Uterus (tissue), 4 donors: ENCODE measurements at places on chromosomes 13 and 19. TPM values are rescaled to one million over a fixed set of nuclear protein-coding genes. Genes with fewer than 3 reads are reported as not detected.

DNA sequence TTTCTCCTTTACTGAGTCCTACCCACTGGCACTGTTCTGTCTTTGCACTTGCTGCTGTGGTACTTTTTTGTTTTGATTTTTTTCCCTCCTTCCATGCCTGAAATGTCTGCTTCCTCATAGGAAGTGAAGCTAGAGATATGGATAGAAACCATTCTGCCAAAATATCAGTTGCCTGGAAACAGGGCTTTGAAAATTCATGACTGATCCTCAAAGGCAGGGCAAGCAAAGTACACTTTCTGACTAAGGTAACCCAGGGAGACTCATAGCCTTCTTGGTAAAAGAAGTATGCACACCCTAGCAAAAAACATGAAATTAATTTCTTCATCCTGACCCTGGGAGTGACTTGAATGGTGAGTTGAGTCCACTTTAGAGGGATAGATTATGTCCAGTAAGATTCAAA lies 329.8 kb downstream of the MYO16 start:
- DNase-seq: no peak

The TPTE2 gene
- total RNA-seq: 0.43 TPM

DNA sequence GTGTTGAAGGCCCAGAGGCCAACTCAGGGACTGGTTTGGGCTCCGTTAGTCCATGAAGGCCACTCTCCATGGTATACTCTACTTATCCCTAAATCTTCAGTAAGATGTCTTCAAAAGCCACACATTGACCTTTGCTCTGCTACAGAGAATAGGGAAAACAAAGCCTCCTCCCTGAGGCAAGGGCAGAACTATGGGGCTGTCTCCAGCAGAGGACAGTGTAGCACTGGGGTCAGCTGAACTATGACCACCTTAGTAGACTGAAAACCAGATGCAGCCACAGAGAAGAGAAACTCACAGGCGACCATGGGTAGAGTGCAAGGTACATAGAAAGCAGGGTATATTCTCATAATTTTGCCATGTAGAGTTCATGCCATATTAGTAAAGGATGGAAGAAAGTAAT lies 587.4 kb downstream of the LMO7 start:
- DNase-seq: no peak

The ATXN8OS gene
- total RNA-seq: not detected

GRCh38 chr19:40056505-40056904 lies 474 bp upstream of the ZNF780B start:
- no peak for DNase-seq

The TNNI3 gene
- not detected for total RNA-seq

The VN1R2 gene
- total RNA-seq: not detected

DNA sequence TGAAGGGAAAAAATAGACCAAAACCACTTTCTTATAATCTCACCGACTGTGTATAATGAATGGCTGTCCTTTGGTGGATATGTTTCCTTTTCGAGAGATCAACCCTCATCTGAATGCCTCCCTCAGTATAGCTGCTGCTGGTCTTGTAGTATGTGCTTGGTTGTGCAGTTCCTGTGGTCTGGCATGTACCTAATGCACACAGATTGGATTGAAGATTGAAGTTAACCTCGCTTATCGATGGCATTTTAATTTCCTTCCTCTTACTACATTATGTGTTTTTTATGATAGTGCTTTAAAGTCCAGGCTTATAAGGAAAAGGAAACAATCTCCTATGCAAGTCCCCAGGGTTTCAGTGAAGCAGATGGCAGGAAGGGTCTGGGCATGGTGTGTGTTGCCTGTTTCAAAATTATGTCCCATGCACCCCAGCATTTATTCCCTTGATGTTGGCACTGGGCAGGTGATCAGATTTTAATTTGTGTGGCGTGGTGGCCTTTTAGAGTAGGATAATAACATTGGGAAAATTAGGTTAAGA lies 334.1 kb downstream of the SHISA2 start:
- no peak for DNase-seq

The CEACAM21 gene
- not detected for total RNA-seq

The ZNF776 gene
- total RNA-seq: 17.7 TPM

The ZNF135 gene
- 12.6 TPM for total RNA-seq

The WTIP gene
- 6.1 TPM for total RNA-seq

DNA sequence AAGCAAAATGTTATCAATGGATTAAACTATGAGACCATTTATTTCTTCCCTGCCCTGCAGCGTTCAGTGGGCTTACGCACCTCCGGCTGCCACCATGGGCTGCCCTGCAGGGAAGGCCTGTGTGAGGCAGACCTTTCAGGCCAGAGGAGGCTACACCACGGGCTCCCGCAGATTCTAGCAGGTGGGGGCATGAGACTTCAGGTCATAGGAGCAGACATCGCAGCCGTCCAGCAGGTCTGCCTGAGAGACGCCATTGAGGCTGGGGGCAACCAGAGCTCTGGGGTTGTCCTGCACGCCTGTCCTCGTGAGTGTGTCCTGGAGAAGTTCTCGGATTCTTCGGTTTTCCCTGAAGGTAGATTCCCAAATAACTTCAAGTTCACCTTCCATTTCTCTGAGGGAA lies 9.4 kb upstream of the SLC7A9 start:
- DNase-seq: no peak
